Colonic mucosa (tissue), 4 donors: ENCODE measurements at places on chromosomes 11 and 22.
A peak's percentile ranks its signal among the peaks of the same experiment; 100 is the strongest.

- no peak for DNase-seq
These were observed 6.4 kb downstream of the DRD2 start for GRCh38 chr11:113468726-113469345.

DNA sequence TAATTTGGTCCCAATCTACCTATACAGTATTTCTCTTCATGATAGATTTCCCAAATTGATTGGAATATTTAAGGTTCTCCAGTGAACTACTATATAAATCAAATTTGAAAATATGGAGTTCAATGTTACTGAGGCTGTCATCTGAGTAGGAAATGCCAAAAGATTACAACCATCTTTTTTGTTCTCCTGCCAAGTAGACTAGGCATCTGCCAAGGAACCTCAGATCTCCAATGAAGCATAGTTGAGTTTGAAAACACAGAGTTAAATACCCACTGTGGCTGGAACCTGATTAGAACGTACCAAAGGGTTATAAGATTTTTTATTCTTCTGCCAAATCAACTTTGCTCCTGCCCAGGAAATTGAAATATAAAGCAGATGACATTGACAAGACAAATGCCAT is 330.9 kb downstream of the CNTN5 start:
- no peak for DNase-seq

DNA sequence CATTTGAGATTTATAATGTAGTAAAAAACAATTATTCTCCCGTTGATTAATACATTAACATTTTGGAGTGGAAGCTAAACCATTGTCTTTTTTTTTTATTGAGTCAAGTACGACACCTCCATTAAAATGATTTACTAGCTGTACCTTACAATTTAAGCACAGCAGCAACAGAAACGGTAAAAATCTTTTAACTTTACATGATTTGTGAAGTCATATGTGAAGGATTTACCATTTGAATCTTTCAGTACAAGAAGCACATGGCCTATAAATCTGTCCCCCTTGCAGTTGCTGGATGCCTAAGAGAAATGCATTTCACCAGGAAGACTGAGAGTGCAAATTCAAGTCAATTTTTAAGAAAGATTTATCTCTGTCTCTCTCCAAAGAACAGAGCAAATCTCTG is 324.6 kb downstream of the CADM1 start:
- no peak for DNase-seq

DNA sequence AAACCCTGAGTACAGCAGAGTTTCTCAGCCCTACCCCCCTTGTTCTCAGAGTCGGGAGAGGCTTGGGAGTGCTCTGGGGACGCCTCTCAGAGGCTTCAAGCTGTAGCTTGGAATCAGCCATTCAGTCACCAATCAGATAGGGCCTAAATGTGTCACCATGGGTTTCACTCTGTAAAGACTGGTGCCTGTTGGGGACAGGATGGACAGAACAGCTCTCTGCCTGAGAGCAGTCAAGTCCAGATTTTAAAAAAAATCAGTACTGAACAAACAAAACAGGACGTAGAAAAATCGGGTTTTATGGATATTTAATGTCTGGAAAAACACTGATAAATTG is 1.3 kb downstream of the FADD start:
- DNase-seq: no peak

- DNase-seq: no peak
These were observed 673.3 kb downstream of the CNTN5 start for GRCh38 chr11:99693941-99694492.

- DNase-seq: no peak
These were observed 52.1 kb upstream of the MYEOV start for GRCh38 chr11:69241844-69242243.

DNA sequence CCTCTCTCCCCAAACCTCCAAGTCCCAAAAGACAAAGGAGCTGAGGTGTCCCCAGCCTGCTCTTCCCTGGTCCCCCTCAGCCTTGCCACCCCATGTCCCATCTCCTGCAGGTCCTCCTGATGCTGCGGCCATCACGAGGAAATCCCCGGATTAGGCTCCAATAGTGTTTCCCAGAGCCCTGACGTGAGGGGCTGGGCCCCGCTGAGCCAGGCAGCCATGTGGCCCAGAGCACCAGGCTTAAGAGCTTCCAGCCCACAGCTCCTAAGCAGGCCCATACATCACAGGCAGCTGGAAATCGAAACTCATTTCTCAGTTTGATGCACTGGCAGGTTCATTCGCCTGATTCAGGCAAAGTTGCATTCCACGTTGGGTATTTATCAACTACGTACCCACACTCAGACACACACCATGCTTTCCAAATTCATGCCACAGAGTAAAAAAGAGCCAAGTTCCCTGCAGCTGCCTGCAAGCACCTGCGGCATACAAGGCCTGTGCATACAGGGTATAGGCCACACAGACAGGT is 114.2 kb downstream of the CHST1 start:
- DNase-seq: no peak

DNA sequence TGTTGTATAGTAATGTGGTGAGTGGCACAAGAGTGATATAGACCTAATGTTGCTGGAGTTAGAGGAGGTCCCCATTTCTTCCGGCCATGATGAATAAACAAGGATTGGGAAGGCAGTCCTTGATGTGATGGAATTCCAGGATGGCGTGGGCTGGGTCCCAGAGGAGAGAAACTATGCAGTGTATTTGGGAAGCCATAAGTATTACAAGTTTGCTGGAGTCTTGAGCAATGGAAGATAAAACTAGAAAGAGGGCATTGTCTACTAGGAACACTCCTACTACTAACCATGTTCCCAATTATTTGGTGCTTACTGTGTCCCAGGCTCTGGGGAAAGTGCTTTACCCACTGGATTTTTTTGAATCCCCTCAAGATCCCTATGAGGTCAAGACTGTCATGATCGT is 20.0 kb downstream of the LDLRAD3 start:
- DNase-seq: no peak

- no peak for DNase-seq
These were observed 8.7 kb upstream of the KCNA4 start for GRCh38 chr11:30025396-30026139.

DNA sequence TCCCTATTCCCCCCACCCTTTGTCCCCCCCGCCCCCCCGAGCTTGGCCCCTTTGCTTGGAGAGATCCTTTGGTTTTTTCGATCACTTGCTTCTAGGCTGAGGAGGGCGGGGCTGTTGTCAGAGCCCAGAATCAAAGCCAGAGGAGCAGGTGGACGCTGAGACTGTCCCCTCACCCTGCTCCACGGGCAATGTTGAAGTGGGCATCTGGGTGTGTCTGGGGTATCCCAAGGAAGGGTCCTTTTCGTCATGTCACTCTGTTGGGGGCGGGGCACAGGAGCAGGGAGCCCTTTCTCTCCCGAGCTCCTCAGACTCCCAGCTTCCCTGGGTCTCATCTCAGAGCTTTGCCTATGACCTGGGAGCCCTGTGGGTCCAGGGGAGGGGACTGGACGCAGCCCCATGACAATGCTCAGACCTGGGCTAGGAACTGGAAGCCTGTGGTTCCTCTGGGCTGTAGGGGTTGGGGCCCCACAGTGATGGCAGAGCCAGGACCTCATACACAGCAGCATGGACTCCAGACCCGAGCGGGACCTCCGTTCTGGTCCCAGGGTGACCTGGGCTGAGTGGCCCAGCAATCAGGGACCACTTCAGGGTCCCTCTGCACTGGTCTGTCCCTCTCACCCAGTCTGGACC is 2.9 kb upstream of the APOBEC3A start:
- no peak for DNase-seq

- DNase-seq: no peak
These were observed 1.6 kb upstream of the ADM2 start for GRCh38 chr22:50479721-50480120.

DNA sequence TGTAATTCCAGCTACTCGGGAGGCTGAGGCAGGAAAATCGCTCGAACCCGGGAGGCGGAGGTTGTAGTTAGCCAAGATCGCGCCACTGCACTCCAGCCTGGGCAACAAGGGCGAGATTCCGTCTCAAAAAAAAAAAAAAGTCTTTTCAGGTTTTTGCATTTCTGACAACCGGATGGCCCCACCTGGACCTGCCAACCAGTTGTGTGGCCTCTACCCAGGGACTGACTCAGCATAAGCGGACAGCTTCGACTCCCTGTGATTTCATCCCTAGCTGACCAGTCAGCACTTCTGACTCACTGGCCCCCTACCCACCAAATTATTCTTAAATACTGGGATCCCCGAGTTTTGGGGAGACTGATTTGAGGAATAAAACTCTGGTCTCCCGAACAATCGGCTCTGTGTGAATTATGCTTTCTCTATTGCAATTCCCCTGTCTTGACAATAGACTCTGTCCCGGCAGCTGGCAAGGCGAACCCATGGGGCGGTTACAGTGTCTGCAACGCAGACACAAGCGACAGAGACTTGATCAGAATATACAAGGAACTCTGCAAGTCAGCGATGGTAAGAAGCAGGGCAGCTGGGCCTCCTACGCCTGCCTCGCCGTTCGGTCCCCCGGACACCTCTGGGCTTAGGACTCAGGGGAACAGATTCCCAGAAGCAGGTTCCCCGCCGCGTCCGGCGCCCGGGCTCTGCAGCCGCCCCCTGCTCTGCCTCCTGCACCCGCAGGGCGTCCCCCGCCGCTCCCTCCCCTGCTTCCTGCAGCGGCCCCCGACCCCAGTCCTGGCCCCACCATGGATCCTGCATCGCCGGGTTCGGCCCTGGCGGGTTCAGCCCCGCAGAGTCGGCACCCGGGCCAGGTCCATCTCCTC is 741 bp upstream of the TALDO1 start:
- peak; percentile 39 for DNase-seq

DNA sequence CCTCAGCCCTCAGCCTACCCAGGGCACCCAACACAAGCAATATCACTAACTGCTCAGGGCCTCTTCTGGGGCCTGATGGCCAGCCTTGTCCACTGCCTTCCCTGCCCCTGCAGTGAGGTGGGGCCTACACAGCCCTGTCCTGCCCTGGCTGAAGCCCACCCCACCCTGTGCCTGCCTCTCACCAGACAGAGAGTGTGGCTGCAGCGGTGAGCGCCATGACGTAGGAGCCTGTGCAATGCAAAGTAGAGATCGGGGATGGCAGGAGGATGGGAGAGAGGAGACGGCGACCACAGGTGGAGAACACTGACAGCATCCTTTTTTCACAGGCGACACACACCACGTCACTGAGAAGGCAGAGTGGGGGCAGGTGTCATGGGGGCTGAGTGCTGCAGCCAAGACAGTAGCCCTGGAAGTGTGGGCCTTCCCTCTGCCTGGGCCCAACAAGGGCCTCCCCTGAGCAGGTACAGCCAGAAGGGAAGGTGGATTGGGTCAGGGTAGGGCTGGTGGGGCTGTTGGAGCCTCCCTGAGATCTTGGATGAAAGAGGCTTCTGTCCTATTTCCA is 65.3 kb upstream of the CLTCL1 start:
- no peak for DNase-seq

DNA sequence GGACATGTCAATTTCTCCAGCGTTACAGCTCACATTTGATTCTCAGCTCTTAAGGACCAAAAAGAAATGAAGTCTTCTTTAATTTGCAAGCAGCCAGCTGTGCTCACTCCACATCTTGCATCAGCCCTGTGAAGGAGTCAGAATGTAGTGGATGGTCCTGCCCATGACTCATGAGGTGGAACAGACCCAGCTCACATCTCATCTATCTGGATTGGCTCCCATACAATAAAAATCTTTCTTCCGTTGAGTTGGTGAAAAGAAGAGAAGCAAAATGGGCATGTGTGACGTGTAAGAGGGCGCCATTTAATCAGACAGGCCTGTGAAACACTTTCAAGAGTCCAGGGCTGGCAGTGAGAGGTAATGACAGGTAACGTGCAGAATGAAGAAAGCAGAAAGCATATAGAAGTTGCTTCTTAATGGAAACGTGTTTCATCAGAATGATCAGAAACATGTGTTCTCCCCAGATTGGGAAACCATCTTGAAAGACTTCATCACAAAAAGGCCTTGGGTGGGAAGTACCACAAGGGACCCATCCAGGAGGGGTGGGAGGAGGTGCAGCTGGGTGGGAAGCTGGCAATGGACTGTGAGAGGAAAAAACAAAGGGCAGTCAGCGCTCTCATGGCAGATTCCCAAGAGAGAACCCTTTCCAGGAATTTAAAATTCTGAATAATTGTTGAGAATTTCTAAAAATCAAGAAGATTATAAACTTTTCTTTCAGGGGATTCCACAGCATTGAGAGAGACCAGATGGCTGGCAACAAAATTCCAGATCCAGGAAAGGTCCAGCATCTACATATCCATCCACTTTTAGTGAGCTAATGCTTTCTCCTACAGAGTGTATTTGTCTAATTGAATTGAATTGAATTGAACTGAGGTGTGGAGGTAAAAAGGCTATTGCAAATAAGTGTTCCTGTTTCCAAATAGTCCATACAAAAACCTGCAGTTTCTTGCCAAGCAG is 57.0 kb downstream of the ETS1 start:
- DNase-seq: no peak

DNA sequence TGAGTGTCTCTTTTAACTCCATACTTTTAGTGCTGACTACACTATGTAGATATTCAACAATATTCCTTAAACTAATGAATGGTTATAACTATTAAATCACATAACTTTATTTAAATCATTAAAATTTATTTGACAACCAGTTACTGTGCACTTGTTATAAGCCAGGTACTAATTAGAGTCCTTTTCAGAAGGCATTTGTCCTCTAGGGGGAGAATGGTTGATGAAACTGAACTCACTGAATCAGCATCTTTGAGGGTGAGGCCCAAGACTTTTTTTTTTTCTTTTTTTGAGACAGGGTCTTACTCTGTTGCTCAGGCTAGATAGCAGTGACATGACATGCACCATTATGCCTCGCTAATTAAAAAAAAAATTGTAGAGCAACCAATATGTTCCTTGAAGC is 515.6 kb upstream of the CCDC90B start:
- DNase-seq: no peak

DNA sequence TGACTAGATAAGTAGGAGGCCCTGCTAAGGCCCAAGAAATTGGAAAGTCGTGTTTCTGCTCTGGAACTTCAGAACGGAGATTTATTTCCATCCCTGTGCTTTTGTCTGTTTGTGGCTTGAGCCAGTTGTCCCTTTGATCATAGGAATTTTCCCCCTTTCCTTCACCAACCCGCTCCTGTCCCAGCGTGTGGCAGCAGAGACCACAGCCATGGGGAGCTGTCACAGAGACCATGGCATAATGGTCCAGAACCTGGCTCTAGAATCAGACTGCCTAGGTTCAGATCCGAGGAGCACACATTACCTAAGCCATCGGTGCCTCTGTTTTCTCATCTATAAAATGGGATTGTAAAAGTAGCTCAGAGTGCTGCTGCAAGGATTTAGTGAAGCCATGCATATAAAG is 128.1 kb downstream of the GALNT18 start:
- no peak for DNase-seq

GRCh38 chr22:47332246-47332980 is 570.0 kb downstream of the TBC1D22A start:
- no peak for DNase-seq

DNA sequence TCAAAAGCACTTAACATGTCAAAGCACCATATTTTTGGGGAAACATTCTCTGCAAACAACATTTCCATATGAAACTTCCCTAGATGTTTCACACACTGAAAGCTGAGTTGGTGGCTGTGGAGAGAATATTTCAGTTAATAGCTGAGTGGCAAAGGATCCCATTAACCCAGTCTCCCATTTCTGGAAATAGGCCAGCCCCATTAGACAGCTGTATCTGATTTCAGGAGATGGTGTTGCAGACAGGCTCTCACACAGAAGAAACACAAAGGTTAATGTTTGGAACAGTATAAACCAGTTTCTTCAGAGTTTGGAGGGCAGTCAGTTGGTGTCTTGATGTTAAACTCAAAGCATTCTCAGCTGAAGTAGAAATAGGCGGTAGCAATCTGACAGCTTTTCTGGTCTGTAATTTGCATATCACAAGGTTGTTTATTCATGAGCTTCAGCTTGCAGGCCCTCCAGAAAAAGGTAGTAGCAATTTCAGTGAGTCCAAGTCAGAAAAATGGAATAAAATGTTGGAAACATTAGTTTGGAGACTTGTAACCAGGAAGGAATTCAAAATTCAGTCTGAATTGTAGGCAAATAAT is 15.5 kb upstream of the ZBTB44 start:
- no peak for DNase-seq

GRCh38 chr11:100823360-100823759 is 136.3 kb downstream of the ARHGAP42 start:
- no peak for DNase-seq
